RWPE2 (cell line): ENCODE measurements at places on chromosomes 7 and 10.

GRCh38 chr7:70588191-70588921 is 543.6 kb upstream of the GALNT17 start:
- no peak for DNase-seq

DNA sequence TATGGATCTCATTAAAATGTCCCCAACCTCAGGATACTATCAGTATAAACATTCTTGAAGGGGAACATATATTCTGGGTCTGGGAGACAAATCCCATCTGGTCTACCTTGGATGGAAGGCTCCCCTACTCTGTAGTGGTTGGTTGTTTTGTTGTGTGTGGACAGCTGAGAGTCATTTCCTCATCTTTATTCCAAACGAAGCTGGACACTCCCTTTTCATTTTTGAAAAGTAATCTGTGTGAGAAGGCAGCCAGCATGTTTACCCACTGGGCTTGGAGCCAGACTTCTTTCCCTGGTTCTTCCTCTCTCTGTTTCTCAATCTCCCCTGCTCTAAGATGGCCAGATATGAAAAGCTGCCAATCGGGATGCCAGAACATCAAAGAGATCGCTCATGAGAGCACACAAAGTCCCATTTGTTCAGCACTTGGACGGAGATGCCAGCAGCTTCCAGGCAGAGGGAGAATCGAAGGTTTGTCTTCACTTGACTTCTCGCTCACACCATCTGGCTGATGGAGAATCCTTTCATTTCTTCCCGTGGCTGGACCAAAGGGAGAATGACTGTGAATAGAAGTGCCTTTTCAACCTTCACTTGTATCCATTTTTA is 108.1 kb upstream of the AGR3 start:
- DNase-seq = peak; percentile 81

GRCh38 chr7:95213809-95214492 is 110.4 kb downstream of the PON1 start:
- no peak for DNase-seq

- DNase-seq = no peak
Measured at GRCh38 chr7:94832051-94832450, 75.3 kb upstream of the PPP1R9A start.

DNA sequence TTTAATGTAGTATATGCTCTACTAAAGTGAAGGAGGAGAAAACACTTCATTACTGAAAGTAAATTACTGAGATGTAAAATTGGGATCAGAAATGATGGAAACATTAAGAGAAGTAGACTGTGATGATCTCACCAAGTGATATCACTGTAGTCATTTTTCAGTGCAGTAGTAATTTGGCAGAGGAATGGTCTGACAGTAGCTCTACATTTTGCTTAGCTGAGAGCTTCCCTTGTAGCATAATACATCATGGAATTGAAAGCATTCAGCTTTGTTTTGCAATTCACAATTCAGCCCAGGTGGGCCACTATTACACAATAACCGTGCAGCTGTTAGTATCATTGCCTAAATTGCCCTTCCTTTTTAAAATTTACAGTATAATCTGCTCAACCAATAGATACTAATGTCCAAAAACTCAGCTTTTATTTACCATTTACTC is 19.4 kb upstream of the CABCOCO1 start:
- no peak for DNase-seq

GRCh38 chr10:115879372-115880089 is 393.5 kb downstream of the GFRA1 start:
- no peak for DNase-seq

DNA sequence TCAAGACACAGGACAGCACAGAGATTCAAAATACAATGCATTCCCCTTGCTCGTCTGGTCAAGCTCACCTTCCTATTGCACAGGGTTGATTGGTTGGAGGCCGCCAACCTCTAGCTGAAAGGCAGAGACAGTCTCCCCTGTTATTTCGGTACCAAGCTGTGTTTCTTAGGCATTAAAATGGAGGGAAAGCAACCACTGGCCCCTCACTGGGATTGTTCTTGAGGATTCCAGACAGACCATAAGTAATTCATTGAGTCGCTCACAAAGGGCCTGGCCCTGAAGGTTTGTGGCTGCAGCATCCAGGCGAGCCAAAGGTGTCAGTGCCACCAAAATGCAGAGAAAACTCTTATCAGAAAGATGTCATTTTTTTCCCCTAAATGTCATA is 81.2 kb downstream of the PARP12 start:
- DNase-seq = no peak

DNA sequence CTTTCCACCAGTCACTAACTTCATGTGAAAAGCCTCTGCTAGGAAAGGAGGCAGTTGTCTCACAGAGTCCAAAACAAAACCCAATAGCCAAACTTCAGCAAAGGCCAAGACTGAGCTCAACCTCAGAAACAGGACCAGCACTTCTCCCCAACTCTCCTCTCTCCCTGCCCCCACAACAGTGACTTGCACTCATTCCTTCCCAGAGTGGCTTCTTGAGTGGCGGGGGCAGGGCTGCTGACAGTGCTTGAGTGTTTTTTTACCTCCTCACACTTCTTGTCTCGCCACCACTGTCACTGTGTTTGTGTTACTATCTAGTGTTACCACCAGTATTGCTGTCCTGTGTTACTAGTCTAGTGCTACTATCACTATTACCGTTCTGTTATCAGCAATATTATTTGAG is 206.8 kb downstream of the KLF6 start:
- no peak for DNase-seq

DNA sequence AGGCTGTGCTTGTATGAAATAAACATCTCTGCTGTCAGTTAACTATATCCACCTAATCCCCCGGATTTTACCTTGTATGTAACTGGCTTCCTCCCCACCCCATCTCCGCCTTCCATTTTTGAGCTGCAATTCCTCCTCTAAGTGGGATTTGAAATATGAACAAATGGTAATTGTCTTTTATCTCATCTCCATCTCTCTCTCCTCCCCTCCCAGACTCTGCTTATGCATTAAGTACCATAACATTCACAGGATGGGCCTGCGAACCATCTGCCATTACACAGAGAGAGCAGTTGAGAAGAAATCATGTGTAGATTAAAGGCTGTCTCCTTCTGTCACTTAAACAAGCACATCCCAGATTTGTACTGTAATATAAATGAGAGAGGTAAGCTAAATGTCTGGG is 1169.9 kb downstream of the TYW1 start:
- no peak for DNase-seq
